Occipital lobe (tissue), 3 donors: ENCODE measurements at places on chromosomes 3 and 15. TPM values are rescaled to one million over a fixed set of nuclear protein-coding genes. Genes with fewer than 3 reads are reported as not detected.

DNA sequence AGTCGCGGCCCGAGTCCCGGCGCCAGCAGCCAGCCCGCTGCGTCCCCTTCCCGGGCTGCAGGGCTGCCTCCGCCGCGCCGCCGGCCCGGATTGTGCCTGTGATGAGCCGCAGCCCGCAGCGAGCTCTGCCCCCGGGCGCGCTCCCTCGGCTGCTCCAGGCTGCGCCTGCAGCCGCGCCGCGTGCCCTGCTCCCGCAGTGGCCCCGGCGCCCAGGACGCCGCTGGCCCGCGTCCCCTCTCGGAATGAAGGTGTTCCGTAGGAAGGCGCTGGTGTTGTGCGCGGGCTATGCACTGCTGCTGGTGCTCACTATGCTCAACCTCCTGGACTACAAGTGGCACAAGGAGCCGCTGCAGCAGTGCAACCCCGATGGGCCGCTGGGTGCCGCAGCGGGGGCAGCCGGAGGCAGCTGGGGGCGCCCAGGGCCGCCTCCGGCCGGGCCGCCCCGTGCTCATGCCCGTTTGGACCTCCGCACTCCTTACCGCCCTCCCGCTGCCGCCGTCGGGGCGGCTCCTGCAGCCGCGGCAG, 1.2 kb downstream of the CHST2 start:
- no peak for DNase-seq

GRCh38 chr3:183515968-183516851, 39.3 kb downstream of the KLHL6 start:
- no peak for DNase-seq

DNA sequence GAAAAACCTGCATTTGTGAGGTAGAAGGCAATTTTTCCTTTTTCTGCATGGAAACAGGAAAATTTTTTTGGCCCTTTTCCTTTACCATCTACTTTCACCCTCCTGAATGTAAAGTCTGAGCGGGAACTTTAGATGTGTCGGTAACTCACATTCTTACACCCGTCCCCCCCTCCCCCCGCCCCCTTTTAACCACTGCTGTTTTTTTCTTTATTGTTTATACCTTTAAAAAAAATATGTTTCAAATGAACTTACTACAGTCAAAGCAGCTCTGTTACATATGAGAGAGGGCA, 487 bp upstream of the HES1 start:
- no peak for DNase-seq

DNA sequence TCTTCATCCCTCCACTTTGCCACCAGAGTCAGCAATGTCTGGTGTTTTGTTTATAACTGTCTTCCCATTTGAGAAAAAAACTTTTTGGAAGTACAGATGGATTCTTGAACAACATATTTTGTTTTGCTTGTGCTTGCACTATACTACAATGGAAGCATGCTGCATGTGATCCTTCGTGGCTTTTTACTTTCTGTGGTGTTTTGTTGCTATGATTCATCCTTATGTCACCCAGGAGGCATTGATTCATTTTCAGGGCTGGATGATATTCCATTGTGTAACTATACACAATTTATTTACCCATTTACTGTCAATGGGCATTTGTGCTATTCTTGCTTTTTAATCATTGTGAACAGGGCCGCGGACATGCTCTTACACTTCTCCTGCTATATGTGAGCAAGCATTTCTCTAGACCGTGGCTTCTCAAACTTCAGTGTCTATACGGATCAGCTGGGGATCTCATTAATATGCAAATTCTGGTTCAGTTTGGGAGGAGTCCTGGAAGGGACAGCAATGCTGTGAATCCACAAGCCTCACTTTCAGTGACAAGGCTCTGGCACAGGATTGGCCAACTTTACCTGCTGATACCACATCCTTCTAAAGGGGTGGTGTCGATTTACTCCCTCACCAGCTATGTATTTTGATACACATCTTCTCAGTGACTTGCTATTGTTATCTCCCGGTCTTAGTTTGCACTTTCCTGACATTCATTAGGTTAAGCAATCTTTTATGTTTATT, 65.9 kb downstream of the POLR2M start:
- DNase-seq = no peak

DNA sequence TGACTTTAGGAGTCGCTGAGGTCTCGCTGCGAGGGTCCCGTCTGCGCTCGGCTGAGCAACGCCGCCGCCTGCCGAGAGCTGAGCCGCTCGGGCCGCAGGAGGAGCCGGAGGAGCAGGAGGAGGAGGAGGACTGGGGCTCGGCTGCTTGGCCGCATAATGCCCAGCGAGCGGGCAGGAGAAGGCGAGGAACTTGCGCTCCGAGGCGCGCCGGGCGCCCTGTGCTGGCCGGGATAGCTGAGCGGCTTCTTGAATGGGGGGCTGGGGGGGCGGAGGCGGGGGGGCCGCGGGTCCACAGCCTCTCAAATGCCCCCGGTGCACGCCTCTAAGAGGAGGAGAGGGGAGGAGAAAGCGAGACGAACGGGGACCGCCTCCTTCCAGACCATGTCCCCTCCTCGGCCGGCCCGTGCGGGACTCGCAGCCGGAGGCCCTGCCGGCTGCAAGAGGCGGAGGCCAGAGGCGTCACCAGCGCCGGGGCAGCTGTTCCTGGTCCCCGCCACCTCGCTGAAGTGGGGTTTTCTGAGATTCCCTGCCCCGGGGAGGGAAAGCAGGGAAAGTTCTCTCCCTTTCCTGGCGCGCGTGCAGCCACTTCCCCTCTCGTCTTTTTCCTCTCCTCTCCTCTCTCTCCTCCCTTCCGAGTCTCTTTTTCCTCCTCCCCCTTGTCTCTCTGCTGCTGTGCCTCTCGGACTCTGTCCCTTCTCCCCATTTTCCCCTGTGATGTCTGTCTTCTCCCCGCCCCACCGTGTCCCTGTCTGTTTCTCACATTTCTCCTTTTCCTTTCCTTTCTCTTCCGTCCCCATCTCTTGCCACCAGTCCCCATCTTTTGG, at the start of gene ADAMTS9:
TSS of gene ADAMTS9 (minus strand) at position 220 of the 824 bp plus-strand sequence. CDS start 343 bp downstream, outside the sequence.
- peak; percentile 12 for DNase-seq

DNA sequence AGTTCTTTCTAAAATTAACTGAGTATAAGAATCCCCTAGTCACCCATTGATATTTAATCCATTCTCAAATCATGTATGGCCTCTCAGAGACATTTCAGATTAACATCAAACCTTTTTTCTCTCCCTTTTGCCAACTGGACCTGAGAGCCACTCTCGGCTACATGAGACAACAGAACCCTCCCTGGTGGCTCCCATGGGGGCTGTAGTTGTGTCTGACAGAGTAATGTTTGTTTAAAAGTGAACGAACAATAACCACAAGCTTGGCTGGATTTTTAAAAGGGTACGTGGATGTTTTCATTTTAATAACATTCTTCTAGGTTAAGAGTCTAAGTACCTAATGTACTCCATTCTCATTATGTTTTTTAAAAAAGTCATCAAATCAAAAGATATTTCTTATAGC, 37.1 kb downstream of the P3H2 start:
- DNase-seq = no peak

- DNase-seq = no peak
These were observed 46.1 kb downstream of the ROPN1B start for GRCh38 chr3:126015075-126015474.

GRCh38 chr15:64225804-64226203, 63.0 kb upstream of the PPIB start:
- no peak for DNase-seq

GRCh38 chr3:88267847-88268246, 118.1 kb downstream of the C3orf38 start:
- no peak for DNase-seq

PATL2 gene
- 0.78 TPM for total RNA-seq

TIGIT gene
- not detected for total RNA-seq

SLC51A gene
- not detected for total RNA-seq

SKIL gene
- 134 TPM for total RNA-seq
